ENCODE measurements at places on chromosomes 11 and 22.

DNA sequence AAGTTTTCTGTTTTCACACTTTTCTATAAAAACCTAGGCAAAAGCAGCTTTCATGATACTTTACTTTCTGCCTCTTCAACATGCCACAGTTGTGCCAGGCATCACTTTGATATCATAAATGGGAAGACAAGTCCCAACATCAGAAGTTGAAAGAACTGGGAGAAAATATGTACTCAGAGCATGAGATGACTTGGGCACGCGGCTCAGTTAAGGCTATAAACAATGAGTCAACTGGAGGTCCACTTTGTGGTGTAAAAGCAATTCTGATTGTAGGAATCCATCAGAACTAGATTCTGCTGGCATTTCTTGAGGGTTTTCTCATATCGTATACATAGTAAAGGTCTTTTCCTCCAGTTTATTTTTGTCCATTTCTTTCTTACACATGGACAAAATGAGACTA lies 109.7 kb upstream of the USP47 start:
- DNase-seq = no peak

DNA sequence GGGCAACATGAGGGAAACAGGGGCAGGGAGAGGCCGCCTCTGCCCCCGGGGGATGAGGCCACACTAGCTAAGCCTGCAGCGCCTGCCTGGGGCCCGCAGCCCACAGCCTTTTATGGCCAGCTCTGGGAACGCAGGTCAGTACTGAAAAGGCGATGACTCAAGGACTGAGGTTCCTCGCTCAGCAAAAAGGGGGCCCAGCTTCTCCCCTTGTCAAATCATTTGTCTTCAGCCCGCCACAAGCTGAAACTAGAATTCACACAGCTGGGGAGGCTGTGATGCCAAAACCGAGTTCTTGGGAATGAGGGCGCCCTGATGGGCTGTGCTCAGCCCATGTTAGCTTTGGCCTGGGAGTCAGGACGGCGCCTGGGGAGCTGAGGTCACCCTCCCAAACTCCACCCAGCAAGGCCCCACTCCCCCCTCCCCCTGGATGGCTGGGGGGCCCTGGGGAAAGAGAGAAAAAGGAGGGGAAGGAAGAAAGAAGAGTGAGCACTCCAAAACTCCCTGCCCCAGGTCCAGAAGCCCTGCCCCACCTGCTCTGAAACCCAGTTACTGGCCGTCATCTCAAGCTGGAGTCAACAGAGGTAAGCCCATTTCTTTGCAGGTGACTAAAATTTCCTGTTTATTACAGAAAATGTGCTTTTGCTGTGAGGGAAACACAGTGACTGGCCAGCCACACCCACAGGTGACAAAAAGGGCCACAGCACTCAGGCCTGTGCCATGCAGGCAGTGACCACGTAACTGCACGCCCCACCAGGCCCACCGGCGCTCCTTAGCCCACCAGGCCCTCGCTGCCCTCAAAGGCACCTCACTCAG lies 13.7 kb downstream of the EHD1 start:
- no peak for DNase-seq

DNA sequence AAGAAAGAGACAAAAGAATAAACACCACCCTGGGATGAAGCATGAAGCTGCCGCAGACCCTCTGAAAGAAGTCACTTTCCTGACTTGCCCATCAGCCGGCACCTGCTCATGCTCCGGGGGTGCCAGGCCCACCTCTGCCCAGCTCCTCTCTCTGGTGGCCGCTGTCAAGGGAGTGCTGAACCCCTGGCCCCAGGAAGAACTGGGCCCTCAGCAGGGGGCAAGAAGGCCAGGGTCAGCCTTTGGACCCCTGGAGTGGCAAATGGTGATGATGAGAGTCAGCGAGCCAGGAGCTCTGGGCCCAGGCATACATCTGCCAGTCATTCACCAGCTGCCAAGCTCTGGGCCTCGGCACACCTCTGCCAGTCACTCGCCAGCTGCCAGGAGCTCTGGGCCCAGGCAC lies 17.4 kb downstream of the TTLL8 start:
- DNase-seq = no peak

DNA sequence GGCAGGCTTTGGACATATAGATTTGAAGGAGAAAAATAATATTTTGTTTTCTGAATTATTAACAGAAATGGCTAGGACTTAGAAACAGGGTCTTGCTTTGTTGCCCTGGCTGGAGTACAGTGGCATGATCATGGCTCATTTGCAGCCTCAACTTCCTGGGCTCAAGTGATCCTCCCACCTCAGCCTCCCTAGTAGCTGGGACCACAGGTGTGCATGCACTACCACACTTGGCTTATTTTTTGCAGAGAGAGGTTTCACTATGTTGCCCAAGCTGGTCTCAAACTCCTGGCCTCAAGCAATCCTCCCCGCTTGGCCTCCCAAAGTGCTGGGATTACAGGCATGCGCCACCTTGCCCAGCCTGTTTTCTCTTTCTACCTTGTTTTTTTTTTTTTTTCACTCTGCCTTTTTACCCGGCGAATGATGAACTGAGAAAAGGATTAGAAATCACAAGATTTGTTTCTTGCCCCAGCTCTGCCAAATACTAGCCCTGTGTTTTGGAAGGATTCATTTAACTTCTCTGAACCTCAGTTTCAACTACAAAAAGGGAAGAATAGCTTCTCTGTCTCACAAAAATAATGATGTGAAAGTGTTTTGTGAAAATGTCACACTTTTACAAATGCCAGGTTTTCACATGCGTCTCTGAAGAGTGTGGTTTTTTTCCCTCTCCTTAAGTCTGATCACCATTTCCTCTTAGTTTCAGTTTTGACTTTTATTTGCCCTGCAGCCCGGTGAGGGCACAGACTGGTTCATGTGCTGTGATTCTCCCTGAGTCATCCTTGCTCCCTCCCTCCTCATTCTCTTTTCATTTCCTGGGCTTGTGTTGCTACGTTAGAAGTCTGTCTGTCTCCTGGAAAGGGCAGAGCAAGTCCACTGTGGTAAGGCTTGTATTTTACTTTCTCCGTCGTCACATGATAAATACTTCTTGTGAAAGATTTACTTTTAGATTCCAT lies 67.7 kb downstream of the BCL2L13 start:
- no peak for DNase-seq

DNA sequence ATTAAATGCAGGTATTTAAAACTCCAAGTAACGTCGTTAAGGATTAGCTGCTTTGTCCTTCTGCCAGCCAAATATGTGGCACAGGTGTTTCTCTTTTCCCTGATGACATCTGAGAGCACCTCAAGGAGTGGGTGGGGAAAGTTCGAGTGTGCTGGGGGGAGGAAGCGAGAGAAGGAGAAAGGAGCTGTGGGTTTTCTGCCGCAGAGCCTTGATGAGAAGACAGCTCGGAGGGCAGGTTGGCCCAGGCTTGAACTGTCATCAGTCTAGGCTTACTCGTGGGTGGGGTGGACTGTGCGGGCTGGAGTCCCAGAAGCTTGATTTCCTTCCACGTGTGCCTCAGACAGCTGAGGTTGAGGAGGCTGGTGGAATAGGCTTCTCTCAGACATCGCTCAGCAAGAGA lies 15.2 kb upstream of the SORL1-AS1 start:
- DNase-seq = peak; percentile 42

DNA sequence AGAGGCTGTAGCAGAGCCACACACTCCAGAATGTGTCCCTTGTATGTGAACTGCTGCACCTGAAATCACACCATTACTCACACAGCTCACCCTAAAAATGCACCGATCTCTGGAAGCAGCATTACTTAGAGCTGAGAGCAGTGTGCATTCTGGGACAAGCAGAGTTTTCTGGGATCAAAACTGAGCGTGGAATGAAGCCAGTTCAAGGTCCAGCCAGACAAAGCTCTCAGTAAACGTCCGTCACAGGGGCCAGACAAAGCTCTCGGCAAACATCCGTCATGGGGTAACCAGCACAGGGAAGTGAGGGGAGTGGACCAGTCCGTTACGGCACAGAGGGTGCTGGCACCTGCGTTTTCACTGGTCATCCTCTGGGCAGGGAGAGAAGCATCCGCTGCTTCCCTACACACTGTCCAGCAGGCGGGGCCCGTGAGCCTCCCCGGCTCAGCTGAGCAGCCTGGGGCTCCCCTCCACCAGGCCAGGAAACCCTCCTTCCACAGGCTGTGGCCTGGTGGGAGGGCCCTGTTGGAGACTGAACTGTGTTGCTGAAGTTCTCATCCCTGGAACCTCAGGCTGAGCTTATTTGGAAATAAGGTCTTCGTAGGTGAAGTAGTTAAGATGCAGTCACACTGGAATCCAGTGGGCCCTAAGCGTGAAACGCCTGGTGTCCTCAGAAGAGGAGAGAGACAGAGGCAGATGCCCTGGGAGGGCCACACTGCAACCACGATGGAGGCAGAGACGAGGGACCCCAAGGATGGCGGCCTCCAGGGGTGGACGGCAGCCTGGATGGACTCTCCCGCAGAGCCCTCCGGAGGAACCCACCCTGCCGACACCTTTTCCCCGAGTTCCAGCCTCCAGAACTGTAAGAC lies 883.9 kb downstream of the BRD1 start:
- no peak for DNase-seq

GRCh38 chr11:100936781-100937180 lies 192.8 kb downstream of the PGR start:
- DNase-seq = no peak

DNA sequence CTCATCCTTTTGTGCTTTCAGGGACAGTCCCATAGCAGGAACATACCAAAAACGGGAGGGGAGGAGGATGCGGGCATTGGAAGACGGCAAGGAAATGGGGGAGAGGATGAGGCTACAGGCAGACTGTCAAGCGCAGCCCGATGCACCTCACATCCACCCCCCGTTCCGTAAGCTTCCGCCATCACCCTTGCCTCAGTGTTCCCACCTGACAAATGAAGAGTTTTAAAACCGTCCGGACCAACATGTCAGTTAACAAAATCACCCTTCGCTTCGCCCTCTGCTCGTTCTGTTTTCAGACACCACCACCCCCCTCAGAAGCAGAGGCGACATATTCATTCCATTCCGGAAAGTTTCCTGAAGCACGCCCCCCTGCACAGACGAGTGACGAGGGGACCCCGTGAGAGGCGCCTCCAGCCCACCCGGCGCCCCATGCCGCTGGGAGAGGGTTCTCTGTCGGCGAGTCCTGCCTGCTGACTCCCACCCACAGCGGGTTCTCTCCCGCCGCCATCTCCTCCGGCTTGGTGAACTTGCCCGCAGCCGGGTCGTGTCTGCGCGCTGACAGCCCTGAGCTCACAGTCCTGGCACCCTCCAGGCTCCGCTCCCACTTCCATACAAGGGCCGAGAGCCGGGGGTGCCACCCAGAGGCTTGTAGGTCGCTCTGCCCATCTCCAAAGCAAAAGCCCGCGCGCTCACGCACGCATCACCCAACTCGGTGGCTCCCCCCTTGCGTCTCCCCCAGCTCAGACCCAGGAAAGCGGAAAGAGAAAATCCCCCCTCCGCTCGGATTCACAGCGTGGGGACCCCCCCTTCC lies 1.5 kb downstream of the IGSF9B start:
- DNase-seq = no peak
